ENCODE measurements at places on chromosomes 1 and 21.

- no peak for DNase-seq
These were observed 24.2 kb downstream of the PTP4A2 start for GRCh38 chr1:31913968-31914367.

- DNase-seq = no peak
These were observed 63.9 kb downstream of the LYST start for GRCh38 chr1:235802573-235803346.

- DNase-seq = no peak
These were observed 1.7 kb upstream of the VWA1 start for GRCh38 chr1:1433804-1434130.

DNA sequence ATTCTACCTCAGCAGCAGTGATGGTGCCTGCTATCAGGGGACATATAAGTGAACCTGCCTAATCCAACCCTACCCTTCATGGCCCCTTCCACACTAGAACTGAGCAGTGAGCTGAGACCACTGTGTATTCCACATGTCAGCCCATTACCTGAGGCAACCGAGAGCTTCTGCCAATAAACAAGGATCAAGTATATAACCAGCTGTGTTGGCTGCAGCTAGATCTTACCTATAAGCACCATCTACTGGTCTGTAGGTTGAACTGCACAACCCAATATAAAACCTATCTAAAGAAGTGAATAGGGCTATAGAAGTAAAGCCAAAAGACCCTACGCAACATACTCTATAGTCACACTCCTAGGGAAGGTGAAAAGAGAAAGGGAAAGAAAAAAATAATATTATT lies 376.9 kb downstream of the HHIPL2 start:
- no peak for DNase-seq

GRCh38 chr1:27147842-27148518 lies 6.9 kb downstream of the SLC9A1 start:
- no peak for DNase-seq

DNA sequence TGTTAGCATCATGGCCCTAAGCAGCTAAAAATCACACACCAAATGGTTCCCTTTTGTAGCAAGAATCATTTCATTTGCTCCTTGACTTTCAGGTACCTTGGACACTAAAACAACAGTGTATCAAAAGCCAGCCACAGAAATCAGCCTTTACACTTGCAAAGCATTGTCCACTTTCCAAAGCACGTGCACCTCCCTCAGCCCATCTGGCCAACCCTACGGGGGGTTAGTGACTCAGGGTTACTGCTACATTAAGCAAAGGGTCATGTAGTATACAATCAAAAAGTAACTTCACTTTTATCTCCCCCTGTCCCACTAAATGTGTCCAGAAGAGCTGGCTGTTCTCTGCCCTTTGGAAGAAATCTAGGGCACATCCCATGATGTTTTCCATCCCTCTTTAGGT lies 149.7 kb downstream of the HIVEP3 start:
- DNase-seq = no peak

DNA sequence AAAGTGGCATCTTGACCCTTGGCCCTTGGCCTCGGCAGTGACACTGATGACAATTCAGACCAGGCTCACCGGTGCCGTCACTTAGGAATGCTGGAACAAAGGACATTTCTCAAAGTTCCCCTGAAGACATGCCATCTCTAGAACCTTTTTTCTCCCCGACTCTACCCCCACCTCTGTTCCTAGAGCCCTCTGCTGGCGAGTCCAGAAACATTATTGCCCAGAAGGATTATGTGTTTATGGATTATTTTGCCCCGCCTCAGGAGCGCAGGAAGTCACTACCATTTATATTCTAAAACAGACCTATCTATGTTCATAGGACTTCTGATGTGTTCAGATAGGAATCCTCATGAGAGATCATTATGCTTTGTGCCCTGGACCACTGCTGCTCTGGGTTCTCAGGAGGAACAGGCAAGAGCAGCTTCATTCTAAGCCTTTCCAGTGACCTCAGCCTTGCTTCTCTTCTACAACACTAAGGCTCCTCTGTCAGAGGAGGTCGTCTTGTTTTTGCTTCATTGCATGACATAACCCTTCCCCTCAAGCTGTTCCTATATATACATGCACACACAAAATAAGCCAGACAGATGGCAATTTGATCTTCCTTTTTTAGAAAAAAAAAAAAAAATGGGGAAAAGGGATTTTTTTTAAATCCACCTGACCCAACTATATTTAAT lies 12.4 kb upstream of the SHISA4 start:
- no peak for DNase-seq

GRCh38 chr1:246534114-246534513 lies 27.0 kb upstream of the SMYD3 start:
- DNase-seq = no peak

GRCh38 chr1:55466921-55467320 lies 251.8 kb upstream of the USP24 start:
- no peak for DNase-seq

DNA sequence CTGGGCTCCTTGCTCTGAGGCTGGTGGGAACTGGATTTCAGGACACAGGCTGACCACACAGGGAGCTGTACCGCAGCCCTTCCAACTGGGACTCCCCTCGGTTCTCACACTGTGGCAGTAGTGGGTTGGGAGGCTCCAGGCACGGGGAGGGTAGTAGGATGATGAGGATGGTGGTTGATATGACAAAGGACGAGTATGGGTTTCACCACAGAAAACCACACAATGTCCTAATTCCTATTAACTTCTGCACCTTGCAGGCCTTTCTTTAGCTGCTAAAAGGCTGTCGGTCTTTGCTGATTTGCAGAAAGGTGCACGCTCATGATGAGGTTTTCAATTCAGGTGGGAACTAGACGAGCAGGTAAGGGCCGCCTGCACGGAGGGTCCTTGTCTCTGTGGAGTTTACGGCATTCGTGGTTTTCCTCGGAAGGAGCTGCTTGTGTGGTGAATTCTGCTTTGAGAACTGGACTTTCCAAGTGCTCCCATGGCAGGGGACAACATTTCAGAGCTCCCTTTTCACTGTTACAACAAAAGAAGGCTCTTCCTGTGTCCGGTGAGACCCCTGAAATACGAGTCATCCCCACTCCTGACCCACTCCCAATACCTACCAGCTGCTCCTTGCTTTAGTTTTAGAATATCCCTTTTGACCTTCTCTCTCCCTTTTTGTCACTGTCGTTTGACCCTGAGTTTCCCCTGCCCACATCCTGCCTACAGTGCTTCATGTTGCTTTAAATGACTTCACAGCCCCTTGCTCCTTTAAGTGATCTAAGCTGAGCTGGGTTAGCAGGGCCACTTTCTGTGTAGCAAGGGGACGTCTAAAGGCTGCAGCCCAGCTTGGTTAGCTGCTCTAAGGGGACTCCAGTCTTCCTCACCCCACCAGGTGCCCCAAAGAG lies 125.1 kb downstream of the MRPS6 start:
- DNase-seq = peak; percentile 7

- no peak for DNase-seq
These were observed at the start of gene CA14 for GRCh38 chr1:150257624-150258585. CA14 (plus strand) TSS chr1:150257774; CDS start chr1:150258129, 355 bp downstream.

- DNase-seq = no peak
These were observed 807 bp downstream of the CEP85 start for GRCh38 chr1:26234644-26235370.

GRCh38 chr1:114458237-114458777 lies 52.7 kb downstream of the TRIM33 start:
- DNase-seq = no peak
